ENCODE measurements at places on chromosomes 3 and 15.
A peak's percentile ranks its signal among the peaks of the same experiment; 100 is the strongest.

DNA sequence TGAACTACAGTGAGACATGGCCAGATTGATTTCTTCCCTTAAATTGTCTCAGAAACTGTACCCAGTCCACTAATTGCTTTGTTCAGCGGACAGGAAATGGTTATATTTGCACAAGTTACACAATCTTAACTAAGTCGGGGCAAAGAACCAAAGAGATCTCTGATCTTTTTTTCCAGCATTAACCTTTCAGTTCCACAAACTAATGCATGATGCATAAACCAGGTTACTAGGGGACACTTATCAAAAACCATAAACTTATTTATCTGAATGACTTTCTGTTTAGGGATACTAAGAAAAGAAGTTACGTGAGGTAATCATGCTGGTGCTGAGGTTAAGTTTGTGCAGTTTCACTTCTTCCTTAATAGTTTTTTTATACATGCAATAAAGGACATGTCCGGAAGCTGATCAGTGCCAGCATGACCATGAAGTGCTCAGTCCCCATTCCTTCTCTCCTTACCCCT, 22.4 kb downstream of the FNDC3B start:
- DNase-seq = peak; percentile 64

DNA sequence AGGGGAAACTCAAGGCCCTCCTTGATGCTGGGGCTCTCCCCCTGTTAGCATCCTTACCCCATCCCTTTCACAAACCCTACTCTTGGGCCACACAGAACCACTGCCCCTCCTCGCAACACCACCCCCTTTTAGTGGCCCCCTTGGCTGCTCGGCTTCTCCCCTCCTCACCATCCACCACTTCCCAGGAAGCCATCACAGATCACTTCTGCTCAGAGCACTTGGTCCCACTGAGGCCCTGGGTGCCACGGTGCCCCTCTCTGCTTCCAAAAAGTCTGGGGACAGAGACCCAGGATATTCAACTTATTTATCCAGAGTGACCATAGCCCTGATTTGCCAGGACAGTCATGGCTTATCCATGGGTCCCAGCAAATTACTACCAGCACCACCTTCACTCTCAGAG, 2.4 kb downstream of the RHCG start:
- no peak for DNase-seq

DNA sequence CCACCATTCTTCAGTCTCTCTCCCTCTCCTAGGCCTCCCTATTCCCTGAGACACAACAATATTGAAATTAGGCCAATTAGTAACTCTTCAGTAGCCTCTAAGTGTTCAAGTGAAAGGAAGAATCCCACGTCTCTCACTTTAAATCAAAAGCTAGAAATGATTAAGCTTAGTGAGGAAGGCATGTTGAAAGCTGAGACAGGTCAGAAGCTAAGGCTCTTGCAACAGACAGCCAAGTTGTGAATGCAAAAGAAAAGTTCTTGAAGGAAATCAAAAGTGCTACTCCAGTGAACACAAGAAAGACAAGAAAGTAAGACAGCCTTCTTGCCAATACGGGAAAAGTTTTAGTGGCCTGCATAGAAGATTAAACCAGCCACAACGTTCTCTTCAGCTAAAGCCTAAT, 41.3 kb downstream of the PPM1L start:
- DNase-seq = no peak

GRCh38 chr3:131494706-131495105, 8.1 kb downstream of the MRPL3 start:
- no peak for DNase-seq

GRCh38 chr15:98722645-98723044, 74.3 kb downstream of the IGF1R start:
- no peak for DNase-seq

- DNase-seq = peak; percentile 80
Measured at GRCh38 chr3:64188810-64189560, 36.3 kb downstream of the PRICKLE2 start.

DNA sequence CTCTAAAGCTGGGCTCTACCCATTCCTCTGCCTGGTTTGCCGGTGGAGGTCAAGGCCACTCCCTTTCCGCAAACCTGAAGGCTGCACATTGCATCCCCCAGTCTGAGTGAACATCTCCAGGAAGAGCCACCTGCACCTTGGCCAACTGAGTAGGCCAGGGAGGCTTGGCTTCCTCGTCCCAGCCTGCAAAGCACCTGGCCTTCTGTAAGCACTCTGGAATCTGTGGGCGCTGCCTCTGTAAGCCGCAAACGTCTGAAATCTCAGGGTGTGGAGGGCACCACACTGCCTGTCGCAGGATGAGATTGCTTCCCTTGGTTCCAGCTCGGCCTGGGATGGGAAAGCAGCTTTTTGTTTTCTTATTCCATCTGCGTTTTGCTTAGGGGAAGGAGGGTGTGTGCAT, 81.3 kb downstream of the SEC22A start:
- DNase-seq = no peak

DNA sequence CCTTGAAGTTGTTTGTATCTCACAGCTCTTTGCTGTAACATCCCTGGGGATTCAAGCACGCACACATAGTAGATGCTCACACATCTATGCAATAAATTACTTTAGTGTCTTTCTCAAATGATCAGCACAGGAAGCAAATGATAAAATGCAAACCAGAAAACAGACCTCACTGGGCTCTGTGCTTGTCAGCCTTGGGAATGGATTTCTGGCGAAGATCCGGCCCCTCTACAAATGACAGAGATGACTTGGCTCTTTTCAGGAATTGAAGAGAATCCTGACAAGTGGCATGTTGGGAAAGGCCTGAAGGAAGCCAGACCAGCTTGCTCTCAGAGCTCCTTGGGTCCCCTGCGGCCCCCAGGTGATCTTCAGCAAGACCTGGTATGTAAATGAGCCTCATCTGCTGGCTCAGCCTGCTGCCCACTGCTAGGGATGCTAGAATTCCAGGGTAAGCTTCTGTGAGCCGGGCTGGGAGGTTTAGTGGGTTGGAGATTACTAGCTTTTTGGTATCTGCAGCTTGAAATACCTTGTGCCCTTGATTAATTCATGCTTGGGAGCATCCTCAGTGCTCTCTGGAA, 54.1 kb downstream of the LPP start:
- no peak for DNase-seq

DNA sequence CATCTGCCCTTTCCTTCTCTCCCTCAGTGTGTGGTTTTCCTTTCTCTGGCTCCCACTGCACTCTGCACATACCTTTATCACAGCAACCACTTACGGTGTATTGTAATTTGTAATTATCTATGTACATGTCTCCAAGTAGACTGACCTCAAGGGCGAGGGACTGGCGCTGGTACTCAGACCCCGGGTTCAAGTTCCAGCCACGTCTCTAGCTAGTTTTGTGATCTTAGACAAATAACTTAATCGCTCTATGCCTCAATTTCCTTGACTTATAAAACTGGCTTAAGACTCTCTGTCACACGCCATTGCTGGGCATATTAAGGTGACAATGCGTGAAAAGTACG, 607 bp upstream of the SENP2 start:
- DNase-seq = no peak

DNA sequence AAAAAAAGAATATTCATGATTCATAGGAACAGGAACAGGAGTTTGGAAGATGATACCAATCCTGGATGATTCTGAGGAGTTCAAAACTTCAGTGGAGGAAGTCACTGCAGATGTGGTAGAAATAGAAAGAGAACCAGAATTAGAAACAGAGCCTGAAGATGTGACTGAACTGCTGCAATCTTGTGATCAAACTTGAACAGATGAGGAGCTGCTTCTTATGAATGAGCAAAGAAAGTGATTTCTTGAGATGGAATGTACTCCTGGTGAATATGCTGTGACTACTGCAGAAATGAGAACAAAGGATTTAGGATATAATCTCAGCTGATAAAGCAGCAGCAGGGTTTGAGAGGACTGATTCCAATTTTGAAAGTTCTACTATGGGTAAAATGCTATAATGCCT, 72.7 kb downstream of the GSK3B start:
- no peak for DNase-seq

- no peak for DNase-seq
Measured at GRCh38 chr15:94259121-94259751, 27.9 kb downstream of the MCTP2 start.

- DNase-seq = no peak
Measured at GRCh38 chr15:51756482-51756881, 5.1 kb downstream of the TMOD2 start.

- no peak for DNase-seq
Measured at GRCh38 chr3:68703066-68703465, 229.3 kb downstream of the TAFA4 start.

DNA sequence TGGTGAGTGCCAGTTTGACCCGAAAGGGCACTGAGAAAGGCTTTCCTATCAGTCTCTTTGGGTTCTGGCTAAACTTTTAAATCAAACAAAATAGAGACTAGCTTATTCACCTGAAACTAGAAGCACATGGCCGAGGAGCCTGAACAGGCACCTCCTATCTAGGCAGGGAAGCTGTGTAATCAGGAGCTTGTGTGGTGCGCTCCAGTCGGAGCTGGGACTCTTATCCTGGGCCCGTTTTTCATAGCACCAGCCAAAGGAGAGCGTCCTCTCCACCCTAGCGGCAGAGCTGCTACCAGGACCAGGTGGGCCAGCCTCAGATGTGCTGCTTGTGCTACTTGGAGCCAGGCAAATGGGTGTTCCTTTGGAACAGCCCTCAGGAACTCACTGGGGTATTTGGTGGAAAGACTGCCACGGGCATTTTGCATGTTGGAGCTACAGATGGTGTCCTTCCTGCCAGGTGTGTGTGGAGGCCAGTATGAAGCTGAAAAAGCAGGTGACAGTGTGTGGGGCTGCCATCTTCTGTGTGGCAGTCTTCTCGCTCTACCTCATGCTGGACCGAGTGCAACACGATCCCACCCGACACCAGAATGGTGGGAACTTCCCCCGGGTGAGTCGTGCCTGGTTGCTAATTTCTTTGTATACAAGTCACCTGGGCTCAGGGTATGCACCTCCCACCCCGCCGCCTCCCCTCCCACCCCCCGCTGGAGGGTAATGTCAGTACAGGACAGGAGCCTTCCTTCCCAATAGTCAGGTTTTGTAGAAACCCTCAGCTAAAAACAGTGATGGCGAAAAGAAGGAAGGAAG, 833 bp downstream of the MAN2A2 start:
- no peak for DNase-seq

DNA sequence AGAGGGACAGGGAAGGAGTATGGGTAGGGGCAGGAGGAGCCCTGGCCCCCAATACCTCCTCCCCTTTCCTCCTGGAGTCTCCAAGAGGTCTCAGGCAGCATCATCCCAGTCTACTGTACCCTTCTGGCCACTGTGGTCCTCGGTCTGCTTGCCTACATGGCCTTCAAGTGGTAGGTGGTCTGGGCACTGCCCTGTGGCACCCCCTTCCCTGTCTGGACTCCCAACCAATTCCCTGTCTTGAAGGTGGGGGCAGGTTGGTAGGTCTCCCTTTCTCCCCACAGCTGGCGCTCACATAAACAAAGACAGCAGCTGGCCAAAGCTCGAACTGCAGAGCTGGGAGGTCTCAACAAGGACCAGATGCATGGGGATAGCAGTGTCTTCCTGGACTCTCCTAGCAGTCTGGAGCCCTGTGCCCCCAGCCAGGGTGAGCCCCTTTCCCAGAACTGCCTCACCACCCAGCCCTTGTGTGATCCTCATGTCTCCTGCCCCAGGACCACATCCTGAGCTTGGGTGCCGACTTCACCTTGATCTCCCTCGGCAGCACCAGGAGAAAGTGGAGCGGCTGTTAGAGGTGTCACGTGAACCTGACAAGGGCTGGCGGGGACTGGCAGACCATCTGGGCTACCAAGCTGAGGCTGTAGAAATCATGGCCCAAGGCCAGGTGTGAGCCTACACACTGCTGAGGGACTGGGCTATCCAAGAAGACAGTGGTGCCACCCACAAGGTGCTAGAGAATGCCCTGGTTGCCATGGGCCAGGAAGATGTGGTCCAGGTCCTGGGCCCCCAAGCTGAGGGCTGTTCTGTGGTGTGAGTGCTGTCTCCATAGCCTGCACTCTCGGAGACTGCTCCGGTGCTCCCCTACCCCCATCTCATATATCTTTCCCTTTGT, 33.1 kb downstream of the NBEAL2 start:
- no peak for DNase-seq

GRCh38 chr3:53794597-53794996, 51.6 kb downstream of the CHDH start:
- DNase-seq = no peak

DNA sequence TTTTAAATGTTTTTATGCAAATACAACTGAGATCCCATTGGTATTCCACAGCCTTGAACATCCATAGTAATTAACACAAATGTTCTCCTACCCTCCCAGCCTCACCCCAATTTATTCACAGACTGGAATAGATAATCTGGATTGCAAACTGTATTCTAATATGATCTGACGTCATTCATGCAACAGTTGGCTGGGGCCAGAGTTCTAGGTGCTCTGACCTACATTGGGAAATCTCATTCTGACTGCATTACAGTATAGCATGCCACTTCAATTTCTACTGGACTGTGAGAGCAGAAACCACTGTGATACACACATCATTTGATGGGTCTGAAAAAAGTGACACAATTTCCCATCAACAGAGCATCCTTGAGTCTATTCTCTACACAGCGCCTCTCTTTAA, 403.1 kb downstream of the MAGI1 start:
- no peak for DNase-seq

GRCh38 chr15:60708684-60709083, 229.7 kb upstream of the ICE2 start:
- DNase-seq = peak; percentile 51

- no peak for DNase-seq
Measured at GRCh38 chr15:31540633-31541032, 214.0 kb downstream of the KLF13 start.

DNA sequence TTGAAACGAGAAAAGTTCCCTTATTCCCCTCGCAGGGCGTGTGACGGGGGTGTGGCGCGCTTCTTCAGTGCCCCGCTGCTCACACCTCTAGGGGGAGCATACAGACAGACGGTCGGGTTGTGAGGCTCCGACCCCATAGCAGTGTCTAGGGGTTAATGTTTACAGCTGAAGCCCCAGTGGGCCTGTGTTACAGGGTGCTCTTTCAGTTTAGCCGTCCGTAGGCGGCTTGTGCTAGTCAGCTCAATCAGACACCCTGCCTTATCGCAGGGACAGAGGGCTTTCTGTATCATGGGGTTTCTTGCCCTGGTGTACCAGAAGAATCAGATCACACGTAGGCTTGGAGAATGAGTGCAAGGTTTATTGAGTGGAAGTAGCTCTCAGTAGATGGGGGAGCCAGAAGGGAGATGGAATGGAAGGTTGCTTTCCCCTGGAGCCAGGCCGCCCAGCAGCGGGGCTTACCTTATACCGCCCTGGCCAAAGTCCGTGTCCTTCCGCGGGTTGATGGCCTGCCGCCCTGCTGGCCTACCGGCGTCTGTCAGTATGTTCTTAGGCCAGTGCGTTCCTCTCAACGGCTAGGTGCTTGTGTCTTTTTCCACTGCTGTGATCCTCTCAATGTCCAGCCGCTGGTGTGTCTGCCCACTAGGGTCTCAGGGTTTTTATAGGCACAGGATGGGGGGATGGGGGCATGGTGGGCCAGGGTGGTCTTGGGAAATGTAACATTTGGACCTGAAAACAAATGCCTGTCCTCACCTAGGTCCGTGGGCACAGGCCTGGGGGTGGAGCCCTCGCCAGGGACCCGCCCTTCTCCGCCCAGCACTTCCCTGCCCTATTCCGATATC, 32.2 kb upstream of the ACP3 start:
- no peak for DNase-seq

- DNase-seq = peak; percentile 59
Measured at GRCh38 chr15:63752075-63752684, 81.6 kb downstream of the HERC1 start.
